ENCODE measurements at places on chromosomes 7 and 10.

GRCh38 chr7:36310897-36311296, 78.8 kb upstream of the ANLN start:
- H3K27ac ChIP-seq = no peak overlapping the region
- no peak for DNase-seq
- no peak overlapping the region for H3K4me3 ChIP-seq
- H3K27me3 ChIP-seq = no peaks in the 10 kb centered on the region

- H3K36me3 ChIP-seq = no peaks in the 10 kb centered on the region
- no peak overlapping the region for H3K4me3 ChIP-seq
- H3K4me1 ChIP-seq = no peaks in the 10 kb centered on the region
- no peak for DNase-seq
- no peaks in the 10 kb centered on the region for H3K27me3 ChIP-seq
These were observed 11.6 kb downstream of the ZDHHC6 start for GRCh38 chr10:112434988-112435619.

- no peaks in the 10 kb centered on the region for H3K36me3 ChIP-seq
- no peak overlapping the region for H3K27ac ChIP-seq
- no peaks in the 10 kb centered on the region for H3K27me3 ChIP-seq
- no peaks in the 10 kb centered on the region for H3K4me1 ChIP-seq
These were observed 19.5 kb upstream of the EIF5AL1 start for GRCh38 chr10:79492839-79493238.

DNA sequence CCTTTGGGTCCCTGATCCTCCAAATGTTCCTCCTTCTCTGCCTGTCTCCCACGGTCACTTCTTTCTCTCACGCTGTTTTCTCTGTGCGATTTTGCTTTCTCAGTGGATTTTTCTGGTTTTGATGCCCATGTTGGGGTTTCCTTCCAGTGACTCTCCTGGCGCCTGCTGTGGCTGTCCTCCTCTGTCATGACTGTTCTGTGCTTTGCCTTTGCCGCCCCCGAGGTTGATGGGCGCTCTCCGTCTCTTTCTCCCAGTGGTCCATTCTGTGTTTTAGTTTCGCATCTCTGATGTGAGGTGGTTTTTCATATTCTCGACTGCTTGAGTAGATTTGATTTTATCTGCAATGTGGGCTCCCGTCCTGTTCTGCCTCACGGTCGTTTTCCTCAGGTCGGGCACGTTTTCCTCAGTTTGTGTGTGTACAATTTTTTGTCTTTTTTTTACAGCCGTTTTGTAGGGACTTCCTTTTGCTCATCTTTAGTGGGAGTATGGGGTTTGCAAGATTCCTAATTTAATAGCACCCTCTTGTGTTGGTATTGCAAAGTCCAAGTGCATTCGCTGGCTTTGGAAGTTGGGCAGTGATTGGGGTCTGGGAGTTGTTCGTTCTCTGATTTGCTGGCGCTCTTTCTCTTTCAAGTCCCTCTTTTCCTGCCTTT, 100.0 kb downstream of the INPP5A start:
- no peaks in the 10 kb centered on the region for H3K4me1 ChIP-seq
- no peaks in the 10 kb centered on the region for H3K27me3 ChIP-seq
- DNase-seq = peak; percentile 39

DNA sequence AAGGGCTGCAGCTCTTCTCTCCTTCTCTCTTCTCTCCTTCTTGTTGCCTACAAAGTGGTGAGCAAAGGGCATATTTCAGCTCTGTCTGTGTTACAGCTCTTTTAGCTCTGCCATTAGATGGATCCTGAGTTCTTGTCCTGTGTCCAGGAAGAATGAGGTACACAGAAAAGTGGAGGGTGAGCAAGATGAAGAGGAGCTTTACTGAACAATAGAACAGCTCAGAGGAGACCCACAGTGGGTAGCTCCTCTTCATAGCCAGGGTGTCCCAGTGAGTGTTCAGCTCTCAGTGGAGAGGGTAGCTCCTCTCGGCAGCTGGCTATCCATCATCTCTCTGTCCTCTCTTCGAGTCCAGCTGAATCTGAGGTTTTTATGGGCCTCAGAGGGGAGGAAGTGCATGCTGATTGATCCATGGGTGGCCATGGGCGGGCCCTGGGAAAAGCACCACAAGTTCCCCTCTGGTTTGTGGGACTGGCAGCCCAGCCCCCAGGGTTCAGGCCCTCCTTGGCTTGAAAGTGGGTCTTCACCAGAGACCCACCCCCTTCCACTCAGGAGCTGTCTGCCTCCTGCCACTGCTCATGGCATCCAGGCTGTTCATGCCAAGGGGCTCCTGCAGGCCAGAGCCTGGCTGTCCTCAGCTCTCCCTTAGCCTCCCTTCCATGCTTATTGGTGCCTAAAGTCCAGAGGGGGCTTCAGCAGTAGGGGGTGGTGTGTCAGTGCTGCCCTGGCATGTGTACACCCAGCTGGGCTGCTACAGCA, 109.1 kb upstream of the FAM180A start:
- no peak for DNase-seq
- no peaks in the 10 kb centered on the region for H3K4me1 ChIP-seq
- H3K36me3 ChIP-seq = no peaks in the 10 kb centered on the region
- H3K27me3 ChIP-seq = no peaks in the 10 kb centered on the region
- no peak overlapping the region for H3K4me3 ChIP-seq
- H3K27ac ChIP-seq = no peak overlapping the region

GRCh38 chr10:112783351-112784021, 166.6 kb upstream of the TCF7L2 start:
- H3K36me3 ChIP-seq = no peaks in the 10 kb centered on the region
- no peak for DNase-seq
- no peaks in the 10 kb centered on the region for H3K27me3 ChIP-seq
- H3K4me1 ChIP-seq = no peaks in the 10 kb centered on the region
- H3K4me3 ChIP-seq = no peak overlapping the region

- no peak for DNase-seq
- H3K27me3 ChIP-seq = no peaks in the 10 kb centered on the region
- H3K27ac ChIP-seq = no peak overlapping the region
These were observed 57.7 kb upstream of the EFCAB10 start for GRCh38 chr7:105638902-105639495.

DNA sequence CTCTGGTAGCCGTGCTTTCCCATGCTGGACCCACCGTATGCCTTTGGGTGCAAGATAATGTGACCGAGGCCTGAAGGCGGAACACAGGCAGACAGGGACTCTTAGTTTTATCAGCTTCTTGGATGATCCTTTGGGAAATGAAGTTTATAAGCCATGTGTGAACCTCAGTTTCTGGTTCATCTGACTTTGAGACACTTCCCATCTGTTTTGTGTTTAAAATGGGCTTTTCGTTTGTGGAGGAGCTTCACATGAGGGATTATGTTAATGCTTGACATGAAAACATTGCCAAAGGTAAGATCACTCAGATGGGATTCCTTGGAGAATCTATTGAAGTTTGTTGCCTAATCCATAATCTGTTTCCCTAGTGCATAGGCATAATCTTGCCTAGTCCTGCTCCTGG, 249.8 kb upstream of the LYZL1 start:
- H3K36me3 ChIP-seq = no peaks in the 10 kb centered on the region
- H3K4me1 ChIP-seq = no peaks in the 10 kb centered on the region
- no peak overlapping the region for H3K27ac ChIP-seq
- no peak for DNase-seq
- H3K27me3 ChIP-seq = no peaks in the 10 kb centered on the region

DNA sequence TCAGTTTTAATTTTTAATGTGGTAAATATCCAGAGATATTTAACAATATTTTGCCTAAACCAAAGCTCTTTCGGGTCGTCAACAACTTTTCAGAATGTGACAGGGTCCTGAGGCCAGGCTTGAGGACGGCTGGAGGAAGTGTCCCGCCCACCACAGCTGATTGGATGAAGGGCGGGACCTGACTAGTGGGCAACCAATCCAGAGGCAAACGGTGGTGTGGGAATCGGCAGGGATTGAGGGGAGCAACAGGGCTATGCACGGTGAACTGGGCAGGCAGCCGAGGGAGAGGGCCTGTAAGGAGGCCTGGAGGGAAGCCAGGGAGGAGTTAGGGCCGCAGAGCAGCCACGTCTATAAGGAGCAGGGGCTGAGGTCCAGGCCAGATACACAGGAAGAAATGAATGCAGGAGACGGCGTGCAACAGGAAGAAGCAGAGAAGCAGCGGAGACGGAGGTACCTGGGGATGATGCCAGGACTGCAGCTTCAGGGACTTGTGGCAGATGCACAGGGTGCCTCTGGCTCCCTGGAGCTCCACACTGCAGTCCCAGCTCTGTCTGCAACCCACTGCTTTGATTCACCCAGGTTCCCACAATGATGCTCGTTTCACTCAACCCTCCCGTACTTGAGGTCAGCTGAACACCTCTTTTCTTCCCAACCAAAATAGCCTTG, 46.1 kb upstream of the ZMIZ1 start:
- no peaks in the 10 kb centered on the region for H3K4me1 ChIP-seq
- no peaks in the 10 kb centered on the region for H3K27me3 ChIP-seq
- no peak for DNase-seq
- no peaks in the 10 kb centered on the region for H3K36me3 ChIP-seq

GRCh38 chr7:93202594-93203250, 23.5 kb downstream of the HEPACAM2 start:
- H3K36me3 ChIP-seq = no peaks in the 10 kb centered on the region
- no peak overlapping the region for H3K27ac ChIP-seq
- DNase-seq = no peak
- no peaks in the 10 kb centered on the region for H3K4me1 ChIP-seq
- H3K4me3 ChIP-seq = no peak overlapping the region

- no peak overlapping the region for H3K4me3 ChIP-seq
- no peak for DNase-seq
- no peaks in the 10 kb centered on the region for H3K27me3 ChIP-seq
- no peaks in the 10 kb centered on the region for H3K36me3 ChIP-seq
- H3K4me1 ChIP-seq = no peaks in the 10 kb centered on the region
- H3K27ac ChIP-seq = no peak overlapping the region
These were observed 41.3 kb upstream of the ARL4A start for GRCh38 chr7:12646139-12646538.

DNA sequence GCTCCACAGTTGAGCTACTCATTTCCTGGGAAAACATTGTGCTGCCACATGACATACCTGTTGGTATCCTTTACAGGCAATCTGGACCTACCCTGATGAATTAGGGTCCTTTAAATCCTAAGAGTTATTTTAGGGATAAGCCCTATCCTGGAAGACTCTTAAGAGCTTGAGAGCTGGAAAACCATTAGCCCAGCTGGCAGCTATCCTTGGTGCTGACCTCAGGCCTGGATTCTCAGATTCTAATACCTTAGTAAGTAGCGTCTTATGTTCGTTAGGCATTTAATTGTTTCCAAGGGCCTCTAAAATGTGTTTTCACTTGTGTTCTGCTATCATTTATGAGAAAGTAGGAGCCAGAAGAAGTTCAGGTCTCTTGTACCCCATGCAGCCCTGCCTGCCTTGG, 93.0 kb upstream of the SORCS3 start:
- no peaks in the 10 kb centered on the region for H3K4me1 ChIP-seq
- H3K27ac ChIP-seq = no peak overlapping the region
- peaks cover 7% of the 10 kb centered on the region for H3K27me3 ChIP-seq
- H3K4me3 ChIP-seq = no peak overlapping the region
- no peaks in the 10 kb centered on the region for H3K36me3 ChIP-seq

- H3K27me3 ChIP-seq = no peaks in the 10 kb centered on the region
- H3K4me1 ChIP-seq = no peaks in the 10 kb centered on the region
- DNase-seq = no peak
These were observed 88.2 kb downstream of the CHRM2 start for GRCh38 chr7:136956671-136957070.

DNA sequence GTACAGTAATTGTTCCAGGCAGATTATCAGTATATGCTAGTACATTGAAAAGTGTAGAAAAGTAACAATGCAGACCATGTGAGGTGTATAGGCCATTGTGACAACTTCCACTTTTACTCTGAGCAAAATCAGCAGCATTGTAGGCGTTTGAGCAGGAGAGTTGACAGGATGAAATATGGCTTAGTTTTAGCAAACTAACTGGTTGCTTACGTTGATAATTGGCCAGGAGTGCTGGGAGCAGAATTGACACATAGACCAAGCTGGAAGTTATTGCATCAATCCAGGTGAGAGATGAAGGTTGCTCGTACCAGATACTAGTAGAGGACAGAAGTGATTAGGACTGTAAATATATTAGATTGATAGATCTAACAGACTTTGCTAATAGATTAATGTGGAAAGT, 46.0 kb downstream of the LCOR start:
- no peaks in the 10 kb centered on the region for H3K27me3 ChIP-seq
- no peak overlapping the region for H3K4me3 ChIP-seq
- H3K4me1 ChIP-seq = no peaks in the 10 kb centered on the region
- no peak overlapping the region for H3K27ac ChIP-seq
- DNase-seq = no peak
- H3K36me3 ChIP-seq = no peaks in the 10 kb centered on the region

- no peaks in the 10 kb centered on the region for H3K36me3 ChIP-seq
- peak within 1 kb of the TSS; percentile 61 for H3K4me3 ChIP-seq
- no peaks in the 10 kb centered on the region for H3K4me1 ChIP-seq
- no peak for DNase-seq
These were observed at the start of gene CLEC2L for GRCh38 chr7:139523199-139523941. CLEC2L (plus strand) TSS chr7:139523685; CDS start chr7:139523928, 243 bp downstream.

GRCh38 chr10:132544744-132545658, 7.4 kb downstream of the INPP5A start:
- no peak overlapping the region for H3K4me3 ChIP-seq
- DNase-seq = no peak
- H3K27me3 ChIP-seq = no peaks in the 10 kb centered on the region
- H3K27ac ChIP-seq = no peak overlapping the region
- peaks cover 6% of the 10 kb centered on the region for H3K4me1 ChIP-seq

GRCh38 chr7:36349626-36350025, 40.0 kb upstream of the ANLN start:
- DNase-seq = no peak
- no peak overlapping the region for H3K4me3 ChIP-seq
- H3K4me1 ChIP-seq = no peaks in the 10 kb centered on the region
- H3K27ac ChIP-seq = no peak overlapping the region
- H3K36me3 ChIP-seq = no peaks in the 10 kb centered on the region

DNA sequence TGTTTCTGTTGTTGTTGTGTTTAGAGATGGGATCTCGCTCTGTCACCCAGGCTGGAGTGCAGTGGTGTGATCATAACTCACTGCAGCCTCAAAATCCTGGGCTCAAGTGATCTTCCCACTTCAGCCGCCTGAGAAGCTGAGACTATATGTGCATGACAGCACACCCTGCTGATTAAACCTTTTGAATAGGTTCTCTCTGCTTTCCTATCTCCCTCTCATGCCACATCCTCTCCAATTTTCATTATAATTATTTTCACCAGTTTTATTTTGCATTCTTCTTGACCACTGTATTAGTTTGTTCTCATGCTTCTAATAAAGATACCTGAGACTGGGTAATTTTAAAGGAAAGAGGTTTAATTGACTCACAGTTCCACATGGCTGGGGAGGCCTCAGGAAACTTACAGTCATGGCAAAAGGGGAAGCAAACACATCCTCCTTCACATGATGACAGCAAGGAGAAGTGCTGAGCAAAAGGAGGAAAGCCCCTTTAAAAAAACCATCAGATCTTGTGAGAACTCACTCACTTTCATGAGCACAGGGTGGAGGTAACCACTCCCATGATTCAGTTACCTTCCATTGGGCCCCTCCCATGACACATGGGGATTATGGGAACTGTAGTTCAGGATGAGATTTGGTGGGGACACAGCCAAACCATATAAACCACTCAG, 12.9 kb downstream of the AGK start:
- H3K27ac ChIP-seq = peak overlapping the region; percentile 19
- no peak overlapping the region for H3K4me3 ChIP-seq
- DNase-seq = no peak
- no peaks in the 10 kb centered on the region for H3K36me3 ChIP-seq
- no peaks in the 10 kb centered on the region for H3K4me1 ChIP-seq

- no peaks in the 10 kb centered on the region for H3K27me3 ChIP-seq
- H3K27ac ChIP-seq = no peak overlapping the region
- no peak for DNase-seq
These were observed 320.4 kb upstream of the SP8 start for GRCh38 chr7:21107101-21107500.

GRCh38 chr10:8279598-8279997, 225.1 kb downstream of the GATA3 start:
- DNase-seq = no peak
- H3K27ac ChIP-seq = no peak overlapping the region
- no peaks in the 10 kb centered on the region for H3K36me3 ChIP-seq
- no peaks in the 10 kb centered on the region for H3K27me3 ChIP-seq
